Stimulated activated CD4-positive, alpha-beta T cell treated with anti-CD3 and anti-CD28 coated beads, Interleukin-15, amount 100 ng/mL, for 1 hour (primary cell): ENCODE measurements at places on chromosomes 16 and 17.

DNA sequence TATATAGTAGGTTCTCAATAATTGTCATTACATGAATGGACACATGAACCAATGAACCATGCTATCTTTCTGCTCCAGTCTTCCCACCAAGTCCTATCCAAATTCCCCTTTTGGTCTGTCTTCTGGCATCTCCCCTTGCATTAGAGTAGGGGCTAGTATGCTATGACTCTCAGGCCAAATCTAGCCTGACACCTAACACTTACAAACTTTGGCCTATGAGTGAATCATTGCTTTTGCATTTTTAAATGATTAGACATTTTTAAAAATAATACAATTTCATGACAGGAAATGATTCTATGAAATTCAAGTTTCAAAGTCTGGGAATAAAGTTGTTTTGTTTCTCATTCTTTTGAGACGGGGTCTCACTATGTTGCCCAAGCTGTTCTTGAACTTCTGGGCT lies 102.5 kb upstream of the MAF start:
- no peak for DNase-seq

GRCh38 chr16:58098207-58099096 lies 30.7 kb downstream of the CFAP20 start:
- DNase-seq, result no peak

DNA sequence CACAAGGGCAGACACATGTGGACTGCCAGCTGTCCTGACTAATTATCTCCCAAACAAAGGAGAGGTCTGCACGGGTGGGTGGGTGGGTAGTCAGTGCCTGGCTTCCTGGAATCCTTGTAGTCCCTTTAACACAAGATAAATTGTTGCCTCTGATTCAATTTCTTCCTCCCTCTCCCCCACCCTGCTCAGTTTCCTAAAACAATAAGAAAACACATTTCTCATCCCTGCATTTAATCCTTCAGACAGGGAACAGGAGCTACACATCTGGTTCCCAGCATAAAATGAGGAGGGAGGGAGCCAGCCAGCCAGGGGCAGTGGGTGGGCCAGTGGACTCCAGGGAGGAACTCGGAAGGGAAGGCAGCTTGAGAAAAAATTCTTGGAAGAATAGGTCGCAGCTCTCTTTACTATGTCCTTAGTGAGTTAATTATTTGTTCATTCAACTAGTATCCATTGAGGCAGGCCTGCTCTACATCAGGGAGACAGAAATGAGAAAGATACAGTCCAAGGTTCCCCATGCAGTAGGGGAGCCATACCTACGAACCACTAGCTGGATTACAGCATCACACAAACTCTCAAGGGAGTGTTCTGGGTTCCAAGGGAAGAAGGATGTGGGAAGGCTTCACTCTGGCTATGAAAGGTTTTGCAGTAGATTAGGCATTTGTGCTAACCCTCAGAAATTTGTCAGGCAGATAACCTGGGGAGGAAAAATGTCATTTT lies 58.3 kb downstream of the CCT6B start:
- no peak for DNase-seq

DNA sequence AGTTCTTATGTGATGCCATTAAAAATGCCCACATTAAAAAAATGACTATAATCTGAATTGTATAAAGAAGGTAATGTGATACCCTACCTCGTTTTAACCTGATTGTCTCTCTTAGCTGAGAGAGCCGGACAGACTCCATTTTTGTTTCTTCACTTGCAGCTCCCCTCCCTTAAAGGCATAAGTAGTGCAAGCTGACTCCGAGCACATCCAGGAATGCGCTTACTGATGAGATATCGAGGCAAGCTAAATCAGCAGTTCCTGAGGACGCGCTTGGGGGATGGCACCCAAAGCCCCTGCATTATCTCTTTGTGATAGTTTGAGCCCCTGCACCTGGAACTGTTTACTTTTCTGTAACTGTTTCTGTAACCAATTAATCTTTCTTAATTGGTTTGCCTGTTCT lies 6.3 kb downstream of the KRT24 start:
- no peak for DNase-seq

GRCh38 chr16:19137201-19138128 lies 23.7 kb downstream of the ITPRIPL2 start:
- DNase-seq, result no peak

GRCh38 chr16:9996221-9996620 lies 186.0 kb downstream of the GRIN2A start:
- DNase-seq, result no peak

DNA sequence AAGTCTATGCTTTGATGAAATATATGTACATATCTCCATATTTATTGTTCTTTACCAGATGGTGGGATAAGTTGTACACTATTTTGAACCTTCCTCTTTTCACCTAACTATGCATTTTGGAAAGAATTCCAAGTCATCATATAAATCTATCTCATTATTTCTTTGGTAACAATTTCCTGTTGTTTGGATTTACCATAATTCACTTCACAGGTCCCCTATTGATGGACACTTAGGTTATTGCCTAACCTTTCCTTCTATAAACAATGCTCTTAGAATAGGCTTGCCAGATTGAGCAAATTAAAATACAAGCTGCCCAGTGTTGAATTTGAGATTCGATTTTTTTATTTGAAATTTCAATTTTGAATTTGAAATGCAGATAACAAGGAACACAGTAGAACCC lies 28.9 kb upstream of the DHX8 start:
- DNase-seq, result no peak

DNA sequence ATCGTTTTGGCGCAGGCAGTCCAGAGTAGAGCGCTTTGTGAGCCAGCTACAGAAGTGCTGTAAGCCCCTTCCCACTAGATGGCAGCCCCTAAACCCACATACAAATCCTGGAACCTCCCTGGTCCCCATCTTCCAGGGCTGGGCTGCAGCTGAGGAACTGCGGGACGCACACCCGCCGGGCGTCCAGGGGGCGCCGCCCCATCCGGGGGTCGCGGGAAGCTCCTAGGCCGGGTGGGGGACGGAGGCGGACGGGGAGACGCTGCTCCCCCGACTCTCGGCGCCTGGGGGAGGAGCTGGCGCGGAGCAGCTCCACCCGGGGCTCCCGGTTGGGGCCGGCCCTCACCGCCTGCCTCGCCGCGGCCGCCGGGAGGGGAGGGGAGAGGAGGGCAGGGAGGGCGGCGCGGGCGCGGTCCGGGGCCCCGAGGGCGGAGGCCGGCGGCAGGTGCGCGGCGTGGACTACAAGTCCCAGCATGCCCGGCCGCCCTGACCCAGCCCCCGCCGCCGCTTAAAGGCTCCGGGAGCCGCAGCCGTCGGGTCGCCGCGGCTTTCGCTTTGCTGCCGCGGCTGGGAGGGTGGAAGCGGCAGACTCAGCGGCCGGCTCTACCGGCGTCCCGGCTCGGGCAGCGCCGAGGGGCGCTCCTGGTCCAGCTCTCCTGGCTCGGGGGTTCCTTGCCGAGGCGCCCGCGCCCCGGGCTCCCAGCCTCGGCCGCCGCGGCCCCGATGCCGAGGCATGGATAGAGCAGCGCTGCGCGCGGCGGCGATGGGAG lies at the start of gene KSR1:
Gene KSR1 (plus strand): TSS at position 535 of the 767 bp plus-strand sequence. CDS start 196 bp downstream, at position 731.
- DNase-seq, result peak; percentile 63

GRCh38 chr16:83704656-83705055 lies 103.1 kb upstream of the HSBP1 start:
- no peak for DNase-seq

GRCh38 chr16:88640498-88641247 lies 2.3 kb downstream of the IL17C start:
- no peak for DNase-seq

GRCh38 chr16:84884596-84885341 lies 65.0 kb downstream of the CRISPLD2 start:
- DNase-seq, result no peak

DNA sequence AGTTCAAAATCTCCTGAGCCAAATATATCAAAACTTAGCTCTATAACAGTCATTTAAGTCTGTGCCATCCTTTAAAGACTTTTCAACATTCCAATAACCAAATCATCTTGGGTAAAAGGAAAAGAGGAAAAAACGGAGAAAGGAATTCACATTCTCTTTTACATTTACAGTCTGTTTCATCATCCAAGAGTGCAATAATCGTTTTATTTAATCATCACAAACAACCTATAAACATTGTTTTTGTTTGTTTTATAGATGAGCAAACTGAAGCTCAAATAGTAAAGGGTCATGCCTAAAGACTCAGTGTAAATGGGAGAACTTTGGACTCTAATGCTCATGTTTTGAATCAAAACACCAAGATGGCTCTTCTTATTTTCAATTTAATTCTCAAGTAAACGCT lies 252.3 kb downstream of the TOX3 start:
- no peak for DNase-seq
